GF-D8 (cell line): ENCODE measurements at places on chromosomes 12 and 14.

DNA sequence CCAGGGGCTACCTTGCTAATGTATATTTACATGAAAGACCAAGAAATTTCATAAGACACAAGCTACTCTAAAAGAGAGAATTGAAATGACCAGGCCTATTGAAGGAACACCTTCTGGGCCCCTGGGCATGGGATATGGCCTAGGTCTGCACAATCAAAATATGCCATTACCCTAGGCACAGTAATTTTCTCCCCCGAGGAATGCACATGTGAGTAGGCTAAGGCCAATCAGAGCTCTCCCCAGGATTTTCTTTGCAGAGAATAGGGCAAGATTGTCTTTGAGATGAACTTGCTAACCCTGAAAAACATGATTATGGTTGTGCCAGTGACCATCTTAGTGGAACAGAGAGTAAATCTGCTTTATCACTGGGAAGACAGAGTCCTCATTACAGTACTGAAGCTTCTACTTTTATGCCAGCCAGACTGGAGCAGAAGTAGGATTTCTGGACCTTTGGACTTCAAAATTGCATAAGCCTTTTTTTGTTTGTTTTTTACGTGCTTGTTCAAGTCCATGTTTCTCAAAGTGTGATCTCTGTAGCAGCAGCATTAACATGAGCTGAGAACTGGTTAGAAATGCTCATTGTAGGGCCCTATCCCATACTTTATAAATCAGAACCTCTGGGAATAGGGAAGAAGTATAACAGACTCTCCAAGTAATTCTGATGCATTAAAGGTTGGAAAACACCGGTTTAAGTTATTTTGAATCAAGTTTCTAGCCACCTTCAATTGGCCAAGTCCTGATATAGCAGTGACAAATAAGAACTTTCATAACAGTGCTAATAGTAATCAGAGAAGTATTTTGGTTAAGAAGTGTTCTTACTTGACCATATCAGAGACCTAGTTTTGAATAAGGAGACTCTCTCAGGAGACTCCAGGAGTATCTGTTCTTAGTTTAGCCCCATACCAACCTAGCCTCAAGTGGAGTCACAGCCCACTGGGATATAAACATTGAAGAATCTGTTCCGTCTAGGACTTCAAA lies 112.9 kb downstream of the LMO3 start:
- DNase-seq = no peak

GRCh38 chr14:99560403-99560802 lies 43.6 kb downstream of the CCDC85C start:
- no peak for DNase-seq

- DNase-seq = no peak
Measured at GRCh38 chr14:96102081-96102856, 63.1 kb downstream of the C14orf132 start.

- peak; percentile 46 for DNase-seq
Measured at GRCh38 chr12:46222636-46223035, 46.2 kb downstream of the SLC38A1 start.

GRCh38 chr12:116692605-116693004 lies 45.3 kb downstream of the SPRING1 start:
- no peak for DNase-seq

GRCh38 chr12:26091822-26092221 lies 33.0 kb downstream of the BHLHE41 start:
- DNase-seq = no peak

GRCh38 chr14:103140316-103141109 lies 17.3 kb downstream of the TNFAIP2 start:
- no peak for DNase-seq

DNA sequence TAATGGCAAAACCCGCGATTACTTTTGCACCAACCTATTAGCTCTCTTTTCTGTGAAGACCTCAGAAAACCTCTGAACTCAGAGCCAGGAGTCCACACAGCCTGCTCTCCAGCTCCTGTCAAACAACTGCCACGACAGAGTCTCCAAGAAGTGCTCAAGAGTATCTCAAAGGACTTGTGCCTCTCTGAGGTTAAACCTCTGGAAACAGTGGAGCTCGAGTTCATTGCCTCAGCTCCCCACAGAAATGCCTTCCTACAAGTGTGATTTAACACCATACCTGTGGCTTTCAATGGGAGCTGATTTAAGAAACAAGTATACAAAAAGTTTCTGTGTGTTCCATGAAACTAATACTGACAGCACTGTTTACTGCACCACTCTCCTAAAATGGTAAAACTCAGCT lies 20.1 kb downstream of the ACTN1 start:
- DNase-seq = no peak

DNA sequence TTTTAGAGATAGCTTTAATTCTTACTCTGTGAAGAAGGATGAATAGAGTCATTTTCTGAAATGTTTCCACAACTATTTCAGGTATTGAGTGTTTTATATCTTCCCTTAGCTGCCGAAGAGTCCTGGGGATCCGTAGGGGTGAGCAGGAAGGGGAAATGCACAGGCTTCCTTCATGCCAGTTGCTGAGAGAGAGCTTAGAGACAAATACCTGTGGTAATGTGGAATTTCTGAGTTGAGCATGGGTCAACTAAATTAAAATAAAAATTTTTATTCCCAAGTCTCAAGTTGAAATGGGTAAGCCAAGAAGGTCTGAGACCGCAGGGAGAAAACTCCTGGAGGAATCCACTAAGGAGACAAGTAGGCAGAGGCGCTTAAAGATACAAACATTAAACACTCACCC lies 185.7 kb downstream of the DAD1 start:
- DNase-seq = no peak

GRCh38 chr12:129552996-129553750 lies 350.7 kb downstream of the TMEM132D start:
- no peak for DNase-seq

GRCh38 chr14:64806202-64806861 lies 73.4 kb downstream of the SPTB start:
- no peak for DNase-seq

GRCh38 chr14:67510121-67510520 lies 21.6 kb upstream of the TMEM229B start:
- no peak for DNase-seq

DNA sequence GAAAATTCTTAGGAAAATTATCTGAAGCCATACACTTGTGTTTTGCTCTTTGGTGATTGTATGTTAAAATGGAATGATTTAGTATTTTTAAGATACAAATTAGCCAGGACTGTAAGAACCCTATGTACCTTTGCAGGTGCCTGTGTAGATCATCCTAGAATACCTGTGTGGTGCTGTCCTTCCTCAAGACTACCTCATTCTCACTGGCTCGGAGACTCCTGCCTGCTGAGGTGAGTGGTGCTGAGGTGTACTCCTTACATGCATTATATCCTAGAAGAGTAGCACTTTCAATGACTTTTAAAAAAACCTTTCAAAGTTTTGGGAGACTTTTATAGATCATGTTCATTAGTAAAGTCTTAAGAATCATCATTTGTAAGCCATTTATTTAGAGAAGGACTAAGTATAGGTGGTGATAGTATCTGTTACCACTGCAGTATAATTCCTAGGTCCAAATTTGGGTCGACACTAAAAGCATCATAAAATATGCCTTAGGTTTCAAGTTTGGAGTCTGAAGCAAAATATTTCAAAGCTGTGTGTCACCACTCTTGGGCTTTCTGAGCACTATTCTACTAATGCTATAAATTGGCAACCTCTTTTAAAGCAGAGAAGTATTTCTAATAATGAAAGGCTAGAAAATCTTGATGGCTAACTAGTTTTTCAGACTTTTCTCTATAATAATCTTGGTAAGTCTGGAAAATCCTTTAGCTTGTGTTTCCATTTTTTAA lies 36.6 kb downstream of the RASSF8 start:
- DNase-seq = no peak

DNA sequence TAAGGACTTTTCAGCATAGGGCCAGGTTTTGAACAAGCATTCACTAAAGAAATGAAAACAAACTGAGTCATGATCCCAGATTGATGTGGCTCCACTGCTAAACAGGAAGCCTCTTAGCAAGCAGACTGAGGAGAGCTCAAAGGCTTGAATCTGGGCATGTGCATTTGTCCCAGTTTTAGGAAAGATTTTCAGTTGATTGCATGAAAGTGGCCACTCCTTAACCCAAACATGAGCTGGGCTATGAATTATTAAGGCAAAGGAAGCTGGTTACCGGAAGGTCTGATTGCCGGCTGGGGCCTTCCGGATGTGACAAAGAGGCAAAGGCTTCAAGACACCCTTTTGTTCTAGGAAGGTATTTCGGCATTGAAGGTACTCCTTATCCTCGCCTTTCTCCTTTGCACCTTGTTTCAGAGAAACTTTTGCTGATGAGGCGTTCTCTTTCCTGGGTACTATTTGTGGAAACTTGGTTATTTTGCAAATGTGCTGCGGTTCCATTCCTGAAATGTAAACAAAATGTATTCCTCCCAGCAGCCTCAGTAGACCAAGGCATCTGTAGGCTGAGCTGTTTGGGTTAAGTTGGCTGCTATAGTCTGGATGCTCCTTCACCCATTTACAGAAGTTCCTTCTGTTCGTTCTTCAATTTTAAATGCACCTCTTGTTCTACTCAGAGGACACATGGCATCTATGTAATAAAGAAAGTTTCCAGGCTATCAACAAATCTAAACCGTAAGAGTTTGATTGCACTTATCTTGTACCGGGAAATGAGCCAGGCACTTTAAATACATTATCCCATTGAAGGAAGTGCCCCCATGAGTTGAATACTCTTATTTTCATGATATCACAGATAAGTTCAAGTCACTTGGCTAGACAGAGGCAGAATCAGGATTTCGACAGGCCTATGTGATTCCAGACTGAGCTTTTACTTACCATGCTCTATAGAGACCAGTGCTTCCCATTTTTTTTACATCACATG lies 115.6 kb upstream of the METAP2 start:
- DNase-seq = no peak
